ENCODE measurements at places on chromosomes 12 and 14. TPM values are rescaled to one million over a fixed set of nuclear protein-coding genes. Genes with fewer than 3 reads are reported as not detected.

DNA sequence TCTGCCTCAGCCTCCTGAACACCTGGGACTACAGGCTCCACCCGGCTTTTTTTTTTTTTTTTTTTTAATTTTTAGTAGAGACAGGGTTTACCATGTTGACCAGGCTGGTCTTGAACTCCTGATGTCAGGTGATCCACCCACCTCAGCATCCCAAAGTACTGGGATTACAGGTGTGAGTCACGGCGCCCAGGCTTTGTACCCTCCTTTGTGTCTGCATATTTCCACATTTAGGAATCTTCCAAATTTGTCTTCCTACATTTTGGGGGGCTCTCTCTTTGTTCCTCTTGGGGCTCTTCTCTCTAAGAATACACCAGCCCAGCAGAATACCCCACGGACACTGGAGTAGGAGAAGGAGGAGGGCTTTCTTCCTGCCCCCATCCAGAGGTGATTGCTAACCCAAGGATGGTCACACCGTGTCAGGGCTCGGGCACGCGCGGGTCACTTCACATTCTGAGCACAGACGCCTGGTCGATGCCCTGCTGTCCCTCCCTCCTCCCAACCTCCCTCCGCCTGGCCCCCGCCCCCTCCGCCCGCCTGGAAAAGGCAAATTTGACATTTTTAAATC is 2.1 kb upstream of the DNAJC22 start:
- DNase-seq = no peak

- peak; percentile 90 for DNase-seq
Measured at GRCh38 chr12:122021822-122022392, at the start of gene BCL7A. BCL7A (plus strand) TSS chr12:122021884; CDS start chr12:122022092, 208 bp downstream.

GRCh38 chr14:78946949-78947348 is 776.8 kb downstream of the NRXN3 start:
- no peak for DNase-seq

DNA sequence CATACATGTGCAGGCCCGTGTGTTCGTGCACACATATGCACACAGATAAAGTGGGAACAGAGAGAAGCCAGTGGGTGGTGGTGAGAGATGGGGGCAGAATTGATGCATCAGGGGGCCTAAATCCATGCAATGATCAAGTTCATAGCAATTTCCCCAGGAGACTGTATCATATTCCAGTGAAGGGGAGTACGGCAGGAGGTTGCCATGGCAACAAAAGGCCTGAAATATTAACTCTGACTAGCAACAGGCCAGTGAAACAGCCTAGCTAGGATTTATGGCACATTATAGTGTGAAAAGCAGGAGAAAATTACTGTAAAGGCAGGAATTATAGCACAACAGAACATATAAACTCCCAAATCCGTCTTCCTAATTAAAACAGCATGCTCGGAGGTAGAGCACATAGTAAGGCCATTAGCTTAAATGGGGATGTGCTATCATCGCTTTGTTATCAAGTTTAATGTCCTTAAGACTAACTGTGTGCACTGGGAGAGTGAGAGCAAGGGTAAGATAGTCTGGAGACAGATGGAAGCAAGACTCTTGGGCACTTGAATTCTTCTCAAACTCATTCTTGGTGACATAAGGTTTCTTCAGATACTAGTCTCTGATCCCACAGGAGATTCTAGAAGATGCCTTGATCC is 806.3 kb downstream of the DIO2 start:
- no peak for DNase-seq

Gene PLEKHG7
- polyA plus RNA-seq = 0.34 TPM

Gene AGAP2
- 6.3 TPM for polyA plus RNA-seq

Gene GNB3
- polyA plus RNA-seq = 23.9 TPM

- no peak for DNase-seq
Measured at GRCh38 chr12:97645726-97646125, 183.1 kb downstream of the RMST start.

Gene TAS2R42
- polyA plus RNA-seq = not detected

DNA sequence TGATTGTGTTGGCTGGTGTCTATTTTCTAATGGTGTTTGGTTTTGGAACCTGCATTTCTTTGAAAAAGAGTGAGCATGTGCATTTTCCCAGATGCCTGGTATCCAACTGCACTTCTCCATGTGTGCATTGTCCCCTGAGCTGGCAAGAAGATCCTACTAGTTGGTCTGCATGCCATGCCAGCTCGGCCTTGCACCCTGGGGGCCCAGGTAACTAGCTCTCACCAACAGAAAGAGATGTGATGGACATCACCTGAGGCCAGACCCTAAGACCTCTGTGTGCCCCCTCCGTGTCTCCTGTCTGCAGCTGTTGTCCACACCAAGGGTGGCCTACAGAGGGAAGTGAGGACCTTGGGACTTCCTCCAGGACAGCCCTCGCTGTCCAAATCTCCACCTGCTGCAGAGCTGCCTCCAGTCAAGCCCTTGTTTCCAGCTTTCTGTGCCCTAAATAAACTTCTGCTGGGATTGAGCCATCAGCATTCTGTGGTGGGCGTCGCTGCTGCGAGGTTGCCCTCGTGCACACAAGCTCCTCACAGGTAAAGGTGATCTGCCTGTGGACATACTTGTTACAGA is 30.1 kb upstream of the GPR132 start:
- DNase-seq = no peak

GRCh38 chr12:62787023-62787422 is 147.9 kb downstream of the PPM1H start:
- no peak for DNase-seq

- DNase-seq = peak; percentile 76
Measured at GRCh38 chr12:55996201-55996714, 818 bp upstream of the SUOX start.

Gene TMTC1
- polyA plus RNA-seq = 36.0 TPM

Gene EML5
- polyA plus RNA-seq = 1.7 TPM

- DNase-seq = no peak
Measured at GRCh38 chr14:54758041-54758440, 144.6 kb downstream of the GCH1 start.

- DNase-seq = no peak
Measured at GRCh38 chr14:105193916-105194782, 13.0 kb upstream of the NUDT14 start.

- no peak for DNase-seq
Measured at GRCh38 chr14:31678421-31679249, 117.4 kb downstream of the NUBPL start.

Gene LTBP2
- polyA plus RNA-seq = 15.6 TPM

- DNase-seq = no peak
Measured at GRCh38 chr12:123114304-123115083, 36.4 kb downstream of the PITPNM2 start.

GRCh38 chr12:24480766-24481449 is 468.0 kb downstream of the BCAT1 start:
- no peak for DNase-seq

- no peak for DNase-seq
Measured at GRCh38 chr14:106280876-106281275, 754.5 kb downstream of the TMEM121 start.

- no peak for DNase-seq
Measured at GRCh38 chr14:101402936-101403660, 158.2 kb upstream of the DIO3 start.

DNA sequence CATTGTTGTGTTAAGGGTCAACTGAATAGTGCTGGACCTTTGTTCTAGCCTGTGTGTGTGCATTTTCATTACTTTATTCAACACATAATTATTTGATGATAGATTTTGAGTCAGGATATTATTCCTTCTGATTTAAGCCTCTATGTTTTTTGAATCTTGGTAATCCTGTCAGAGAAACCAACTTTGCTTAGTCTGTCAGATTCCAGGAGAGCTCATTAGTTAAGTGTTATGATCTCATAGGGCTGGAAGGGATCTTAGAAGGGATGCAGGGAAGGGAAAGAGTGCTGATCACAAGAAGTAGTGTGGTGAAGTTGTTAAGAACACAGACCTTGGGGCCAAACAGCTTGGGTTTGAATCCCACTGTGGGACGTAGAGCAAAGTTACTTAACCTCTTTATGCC is 52.9 kb downstream of the SCN8A start:
- no peak for DNase-seq

- no peak for DNase-seq
Measured at GRCh38 chr12:4472046-4472445, 26.4 kb upstream of the FGF6 start.

GRCh38 chr12:78651755-78652154 is 212.8 kb upstream of the SYT1 start:
- DNase-seq = no peak

DNA sequence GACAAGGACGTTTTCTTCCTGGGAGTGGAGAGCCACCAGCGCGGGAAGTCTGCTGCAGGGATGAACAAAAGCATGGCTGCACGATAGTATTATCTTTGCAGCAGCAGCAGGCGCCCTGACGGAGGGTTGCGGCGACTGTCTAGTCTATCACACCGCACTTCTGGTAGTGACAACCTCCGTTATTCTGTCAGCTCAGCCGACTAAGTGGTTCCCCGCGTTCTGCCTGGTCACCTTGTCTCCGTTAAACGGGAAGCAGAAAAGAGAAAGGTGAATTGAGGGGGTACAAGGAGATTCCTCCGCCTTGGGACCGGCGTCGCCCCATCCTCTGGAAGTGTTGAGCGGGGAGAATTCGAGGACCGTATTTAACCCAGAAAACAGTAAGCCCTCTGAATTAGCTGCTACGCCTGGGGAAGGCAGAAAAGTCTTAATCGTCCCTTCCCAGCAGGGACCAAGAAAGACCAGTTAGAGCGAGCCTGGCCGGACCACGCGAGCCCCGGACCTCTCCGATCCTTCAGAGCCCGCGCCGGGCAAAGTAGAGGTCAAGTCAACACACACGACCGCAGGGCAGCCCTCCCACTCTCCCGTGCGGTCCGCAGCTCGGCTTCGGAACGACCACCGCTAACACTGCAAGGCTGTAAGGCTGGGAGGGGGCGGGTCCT is 536 bp upstream of the DAAM1 start:
- no peak for DNase-seq

Measured in muscle of back (tissue), 13 donors.